GM03348 (cell line): ENCODE measurements at places on chromosomes 5 and 9.

DNA sequence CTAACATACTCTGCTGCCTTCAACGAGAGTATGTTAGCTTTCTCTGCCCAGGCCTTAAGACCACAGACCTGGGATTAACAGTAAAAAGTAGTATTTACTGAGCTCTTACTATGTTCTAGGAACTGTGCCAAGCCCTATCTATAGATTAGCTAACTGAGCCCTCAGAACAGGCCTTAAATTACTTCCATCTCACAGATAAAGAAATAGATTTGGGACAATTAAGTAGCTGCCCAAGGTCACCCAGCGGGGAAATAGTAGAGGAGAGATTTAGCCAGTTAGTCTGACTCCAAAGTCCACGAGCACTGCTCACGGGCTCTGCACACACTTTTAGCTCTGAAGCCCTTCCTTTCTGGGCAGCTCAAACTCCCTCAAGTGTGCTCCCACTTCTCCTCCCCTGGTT lies 64.5 kb upstream of the EQTN start:
- DNase-seq = no peak

- no peak for DNase-seq
Observed at GRCh38 chr9:7228726-7229125, 471.0 kb downstream of the KDM4C start.

DNA sequence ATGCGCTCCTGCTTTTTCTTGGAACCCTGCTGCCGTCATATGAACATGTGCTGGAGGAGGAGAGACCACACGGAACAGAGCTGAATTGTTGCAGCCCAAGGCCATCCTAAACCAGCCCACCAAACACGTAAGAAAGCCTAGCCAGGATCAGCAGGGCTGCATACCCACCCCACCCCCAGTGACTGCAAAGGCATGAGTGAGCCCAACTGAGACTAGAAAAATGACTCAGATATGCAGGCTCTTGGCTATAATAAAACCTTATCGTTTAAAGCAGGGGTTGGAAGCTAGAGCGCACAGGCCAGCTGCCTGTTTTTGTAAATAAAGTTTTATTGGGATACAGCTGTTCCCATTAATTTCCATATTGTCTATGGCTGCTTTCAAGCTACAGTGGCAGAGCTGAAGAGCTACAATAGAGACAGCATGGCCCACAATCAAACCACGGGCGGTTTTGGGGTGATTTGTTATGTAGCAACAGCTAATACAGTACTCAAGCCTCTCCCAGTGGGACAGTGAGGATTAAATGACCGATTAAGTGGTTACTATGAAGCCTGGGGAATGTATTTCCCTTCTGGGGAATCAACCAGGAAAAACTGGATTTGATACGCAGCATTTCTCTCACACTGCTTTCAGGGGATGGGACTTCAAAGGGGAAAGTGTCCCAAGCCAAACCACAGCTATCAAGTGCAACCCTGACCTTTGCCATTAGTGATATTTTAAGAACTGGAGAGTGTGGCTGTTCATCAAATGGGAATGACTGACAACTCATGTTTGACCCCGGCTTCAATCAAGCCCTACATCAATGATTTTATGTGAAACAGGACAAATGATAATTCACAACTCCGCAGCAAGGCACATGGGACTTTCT lies 6.3 kb downstream of the SHB start:
- DNase-seq = peak; percentile 56

DNA sequence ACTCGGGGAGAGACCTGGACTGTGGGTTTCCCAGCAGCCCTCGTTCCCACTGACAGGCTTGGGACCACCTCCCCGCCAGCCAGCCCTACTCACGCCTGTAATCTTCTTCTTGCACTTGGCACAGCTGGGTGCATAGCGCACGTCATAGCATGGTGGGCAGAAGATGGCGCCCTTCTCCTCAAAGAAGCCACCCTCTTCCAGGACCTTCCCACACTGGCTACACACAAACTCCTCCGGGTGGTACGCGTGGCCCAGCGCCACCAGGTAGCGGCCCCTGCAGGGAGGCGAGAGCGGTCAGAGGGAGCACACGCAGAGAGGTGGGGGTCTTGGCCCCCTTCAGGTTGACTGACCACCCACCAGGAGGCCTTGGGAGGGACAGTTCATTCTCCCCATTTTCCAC lies 9.4 kb downstream of the PDLIM7 start:
- no peak for DNase-seq

GRCh38 chr5:177271113-177271512 lies 32.4 kb downstream of the RAB24 start:
- no peak for DNase-seq

- no peak for DNase-seq
Observed at GRCh38 chr5:160297004-160297403, 15.4 kb downstream of the CCNJL start.

- no peak for DNase-seq
Observed at GRCh38 chr9:31520301-31521085, 864.0 kb upstream of the ACO1 start.

GRCh38 chr9:94829380-94830070 lies 103.0 kb downstream of the AOPEP start:
- DNase-seq = no peak

DNA sequence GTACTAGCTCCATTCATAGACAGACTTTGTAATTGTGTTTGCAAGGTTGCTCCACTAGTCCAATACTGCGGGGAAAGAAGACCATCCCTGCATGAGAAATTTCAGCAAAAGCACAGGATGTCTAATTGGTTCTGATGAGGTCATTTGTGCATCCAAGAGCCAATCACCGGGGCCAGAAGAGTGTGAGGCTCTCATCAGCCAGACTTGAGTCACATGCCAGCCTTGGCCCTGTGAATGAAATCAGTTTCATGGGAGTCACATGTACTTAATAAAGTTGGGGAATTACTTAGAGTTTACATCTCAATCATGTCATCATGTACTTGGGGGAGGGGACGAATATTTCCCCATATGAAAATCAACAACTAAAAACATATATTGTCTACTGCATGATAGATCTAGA lies 1236.0 kb downstream of the MAT2B start:
- no peak for DNase-seq

DNA sequence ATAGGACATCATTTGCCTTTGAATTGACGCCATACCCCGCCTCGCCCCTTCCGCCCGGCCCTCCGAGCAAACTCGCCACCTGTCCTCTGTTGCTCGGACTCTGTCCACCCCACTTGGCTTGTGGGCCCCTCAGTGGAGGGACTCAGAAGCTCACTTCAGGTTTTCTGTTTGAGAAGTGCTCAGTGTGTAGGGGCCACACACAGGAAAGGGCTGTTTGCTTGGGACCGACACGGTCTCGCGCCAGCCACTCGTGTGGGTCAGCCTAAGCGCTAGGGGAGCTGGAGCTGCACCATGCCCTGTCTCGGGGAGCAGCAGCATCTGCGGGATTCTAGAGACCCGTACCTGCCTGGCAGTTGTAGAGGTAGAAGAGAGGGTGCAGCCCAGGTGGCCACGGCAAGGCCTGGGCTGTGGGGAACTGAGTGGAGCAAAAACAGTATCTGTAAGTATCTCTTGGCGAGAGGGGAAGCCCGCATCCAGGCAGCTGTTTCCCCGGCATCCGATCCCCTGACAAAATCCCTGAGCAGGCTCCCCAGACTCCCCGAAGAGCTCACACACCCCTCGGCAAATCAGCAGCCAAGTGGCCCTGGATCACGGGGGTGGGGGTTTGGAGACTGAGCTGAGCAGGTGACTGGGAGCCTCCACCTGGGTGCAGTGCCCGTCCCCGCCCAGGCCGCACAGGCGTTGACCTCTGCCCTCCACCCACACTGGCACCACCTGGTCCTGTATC lies 52.2 kb downstream of the COL5A1 start:
- no peak for DNase-seq

GRCh38 chr5:2329741-2330140 lies 421.7 kb downstream of the IRX2 start:
- no peak for DNase-seq

- DNase-seq = no peak
Observed at GRCh38 chr9:31612336-31613030, 772.0 kb upstream of the ACO1 start.

GRCh38 chr5:64505769-64506566 lies at the start of gene RGS7BP:
RGS7BP (plus strand) TSS chr5:64506015; CDS start chr5:64506625, 610 bp downstream.
- peak; percentile 45 for DNase-seq

DNA sequence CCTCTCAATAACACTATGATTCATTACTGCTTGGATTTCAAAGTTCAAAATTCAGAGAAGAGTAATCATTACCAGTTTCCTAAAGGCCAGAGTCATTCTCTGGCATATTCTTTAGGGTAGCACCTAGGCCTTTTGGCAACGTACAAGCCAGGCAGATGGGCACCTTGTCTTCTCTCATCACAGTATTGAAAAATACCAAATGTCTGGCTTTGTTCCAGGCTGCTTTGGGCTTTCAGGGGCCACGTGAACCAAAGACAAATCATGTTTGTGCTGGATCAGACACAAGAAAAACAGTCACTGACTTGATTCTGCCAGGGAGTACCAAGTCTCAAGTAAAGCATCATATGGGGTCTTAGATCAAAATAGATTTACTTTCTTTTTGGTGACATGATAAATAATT lies 15.5 kb downstream of the MEGF9 start:
- no peak for DNase-seq

DNA sequence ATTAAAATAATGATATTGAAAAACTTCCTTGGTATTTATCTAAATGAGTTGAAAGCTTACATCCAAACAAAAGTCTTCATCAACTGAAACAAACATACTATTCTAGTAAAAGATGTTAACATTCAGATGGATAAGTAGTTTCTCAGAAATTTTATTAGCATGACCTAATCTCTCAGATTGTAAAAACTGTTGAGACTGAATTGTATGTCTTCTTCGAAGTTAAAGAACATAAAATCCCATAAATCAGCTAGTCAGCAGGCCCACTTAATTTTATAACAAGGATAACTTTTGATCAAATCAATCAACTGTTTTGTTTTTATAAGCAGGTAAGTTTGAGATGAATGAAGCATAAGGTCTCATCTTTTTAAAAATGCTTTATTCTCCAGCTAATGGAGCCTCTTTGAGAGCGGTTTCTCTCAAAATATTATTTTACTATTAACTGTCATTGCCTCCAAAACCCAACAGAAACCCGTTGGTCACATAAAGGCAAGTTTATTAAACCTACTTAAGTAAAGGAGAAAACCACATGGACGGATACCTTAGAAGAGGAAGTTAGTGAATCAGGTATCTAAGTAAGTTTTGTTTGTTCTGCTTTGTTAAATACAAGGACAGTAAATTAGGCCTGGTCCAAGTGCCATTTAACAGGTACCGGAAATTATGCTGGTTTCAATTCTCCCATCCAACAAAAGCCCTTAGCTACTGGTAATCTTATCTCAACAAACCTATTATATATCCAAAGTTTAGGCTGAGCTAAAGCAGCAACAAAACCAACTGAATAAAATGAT lies 457.0 kb downstream of the PDE4D start:
- DNase-seq = no peak

DNA sequence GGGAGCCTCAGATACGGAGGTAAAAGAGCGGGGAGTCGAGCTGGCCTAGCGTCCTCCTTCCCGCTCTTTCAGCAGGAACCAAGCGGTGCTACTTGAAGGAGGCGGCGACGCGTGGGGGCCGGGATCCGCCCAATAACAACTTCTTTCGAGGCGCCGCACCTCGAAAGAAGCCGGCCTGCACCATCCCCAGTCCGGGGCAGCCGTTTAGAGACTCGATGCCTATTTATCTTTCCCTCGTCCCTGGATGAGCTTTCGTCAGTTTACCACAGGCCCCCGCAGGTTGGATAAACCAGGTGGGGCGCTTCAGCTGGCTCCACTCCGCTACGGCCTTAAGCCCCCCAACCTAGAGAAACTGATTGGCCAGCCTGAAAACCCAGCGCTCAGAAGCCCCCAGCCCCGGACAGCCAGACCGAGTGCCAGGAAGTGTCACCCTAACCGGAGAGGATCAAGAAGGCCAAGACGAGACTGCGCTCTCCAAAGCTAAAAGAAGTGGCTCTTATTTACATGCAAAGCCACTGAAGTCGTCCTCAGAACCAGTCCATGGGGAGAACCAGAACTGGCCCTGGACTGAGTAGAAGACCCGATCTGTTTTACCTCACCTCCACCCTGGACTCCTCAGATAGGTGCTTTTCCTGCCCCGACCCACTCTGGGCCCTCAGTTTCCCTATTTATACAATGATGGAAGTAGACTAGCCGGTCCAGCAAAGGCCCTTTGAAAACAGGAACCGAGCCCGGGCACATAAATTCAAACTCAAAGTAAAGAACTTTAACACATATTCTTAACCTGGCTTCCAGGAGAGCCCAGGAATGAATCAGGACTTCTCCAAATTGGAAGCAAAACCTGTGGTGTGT lies 1.4 kb downstream of the HAND1 start:
- no peak for DNase-seq

- peak; percentile 53 for DNase-seq
Observed at GRCh38 chr9:83281306-83282255, 218.6 kb upstream of the RASEF start.

DNA sequence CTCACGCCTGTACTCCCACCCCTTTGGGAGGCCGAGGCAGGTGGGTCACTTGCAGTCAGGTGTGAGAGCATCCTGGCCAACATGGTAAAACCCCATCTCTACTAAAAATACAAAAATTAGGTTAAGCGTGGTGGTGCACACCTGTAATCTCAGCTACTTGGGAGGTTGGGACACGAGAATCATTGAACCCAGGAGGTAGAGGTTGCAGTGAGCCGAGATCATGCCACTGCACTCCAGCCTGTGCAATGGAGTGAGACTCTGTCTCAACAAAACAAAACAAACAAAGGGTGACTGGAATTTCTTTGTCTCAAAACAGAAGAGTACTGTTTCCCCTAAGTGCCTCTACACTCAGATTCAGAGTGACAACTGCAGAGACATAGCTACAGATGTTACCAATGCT lies 116.1 kb downstream of the AP3B1 start:
- no peak for DNase-seq

GRCh38 chr9:16133556-16134227 lies 580.8 kb downstream of the CCDC171 start:
- DNase-seq = peak; percentile 74

- no peak for DNase-seq
Observed at GRCh38 chr5:94744906-94745305, 126.4 kb downstream of the SLF1 start.

DNA sequence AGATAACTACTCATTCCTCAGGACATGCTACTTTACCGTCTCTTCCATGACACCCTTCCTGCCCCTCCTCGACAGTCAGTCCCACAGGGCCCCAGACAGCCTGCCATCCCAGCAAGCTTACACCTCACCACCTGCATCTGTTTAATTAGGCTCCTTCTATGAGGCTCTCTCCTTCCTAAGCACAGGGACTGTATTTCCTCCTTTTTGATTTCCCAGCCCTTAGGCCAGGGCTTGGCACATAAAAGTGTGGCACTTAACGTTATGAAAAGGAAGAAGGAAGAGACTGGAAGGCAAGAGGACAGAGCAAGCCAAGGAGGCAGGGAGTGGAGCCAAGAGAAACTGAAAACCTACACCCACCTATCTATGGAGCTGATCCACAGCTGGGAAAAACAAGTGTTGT lies 146.8 kb downstream of the SIL1 start:
- no peak for DNase-seq

GRCh38 chr5:23007236-23007635 lies 154.1 kb upstream of the CDH12 start:
- DNase-seq = no peak

- DNase-seq = peak; percentile 16
Observed at GRCh38 chr9:108473209-108474112, 382.3 kb downstream of the ACTL7B start.

GRCh38 chr9:128438343-128439109 lies 17.3 kb upstream of the ODF2 start:
- DNase-seq = peak; percentile 89
